ENCODE measurements at places on chromosomes 13 and 19.

DNA sequence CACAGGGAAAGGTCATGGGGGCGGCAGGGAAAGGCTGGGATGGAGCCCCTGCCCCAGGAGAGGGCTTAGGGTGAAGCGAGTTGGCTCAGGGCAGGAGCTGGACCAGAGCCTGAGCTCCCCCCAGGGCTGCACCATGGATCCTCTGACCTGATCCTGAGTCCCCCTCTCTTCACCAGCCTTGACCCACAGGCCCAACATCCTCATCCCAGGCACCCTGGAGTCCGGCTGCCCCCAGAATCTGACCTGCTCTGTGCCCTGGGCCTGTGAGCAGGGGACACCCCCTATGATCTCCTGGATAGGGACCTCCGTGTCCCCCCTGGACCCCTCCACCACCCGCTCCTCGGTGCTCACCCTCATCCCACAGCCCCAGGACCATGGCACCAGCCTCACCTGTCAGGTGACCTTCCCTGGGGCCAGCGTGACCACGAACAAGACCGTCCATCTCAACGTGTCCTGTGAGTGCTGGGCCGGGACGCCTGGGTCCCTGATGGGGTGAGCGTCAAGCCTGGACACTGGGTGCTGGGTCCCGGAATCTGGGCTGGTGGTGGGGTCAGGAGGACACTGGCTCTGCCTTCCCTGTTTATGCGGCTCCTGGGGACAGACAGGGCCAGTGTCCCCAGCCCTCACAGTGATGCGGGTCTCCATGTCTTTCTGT is 842 bp downstream of the SIGLEC9 start:
- no peak for DNase-seq

GRCh38 chr13:90485436-90485835 is 862.1 kb upstream of the MIR17HG start:
- DNase-seq, result no peak

- no peak for DNase-seq
Observed at GRCh38 chr13:20425819-20426219, 99.8 kb downstream of the CRYL1 start.

GRCh38 chr19:10005632-10006334 is 4.5 kb downstream of the COL5A3 start:
- DNase-seq, result peak; percentile 59

- DNase-seq, result peak; percentile 21
Observed at GRCh38 chr13:111912453-111912866, 154.5 kb upstream of the SOX1 start.

- DNase-seq, result no peak
Observed at GRCh38 chr13:110341445-110342244, 34.6 kb downstream of the COL4A2 start.

All from activated CD8-positive, alpha-beta memory T cell treated with anti-CD3 and anti-CD28 coated beads for 24 hours (primary cell).